NCI-H1694 (cell line): ENCODE measurements at places on chromosomes 7 and 10.

GRCh38 chr10:46050941-46051623, 5.0 kb upstream of the MSMB start:
- DNase-seq = peak; percentile 44

DNA sequence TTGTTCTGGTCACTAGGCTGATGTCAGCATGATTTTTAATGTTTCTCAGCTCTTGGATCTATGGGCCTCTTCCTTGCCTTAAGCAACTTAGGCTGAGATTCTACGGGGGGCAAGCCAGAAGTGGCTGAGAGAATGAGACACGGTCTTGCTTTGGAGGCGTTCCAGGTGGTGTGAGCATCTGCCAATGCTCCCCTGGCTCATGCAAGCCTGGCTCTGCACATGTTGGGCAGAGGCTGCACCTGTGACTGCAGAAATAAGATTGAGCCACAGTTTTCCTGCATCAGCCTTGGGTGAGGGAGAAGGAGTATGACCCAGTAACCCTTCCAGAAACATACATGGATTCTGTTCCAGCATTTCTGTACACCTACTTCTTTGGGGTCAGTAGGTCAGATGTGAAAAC, 41.9 kb downstream of the C10orf120 start:
- no peak for DNase-seq

- DNase-seq = no peak
Measured at GRCh38 chr7:78970440-78970916, 483.0 kb downstream of the MAGI2 start.

DNA sequence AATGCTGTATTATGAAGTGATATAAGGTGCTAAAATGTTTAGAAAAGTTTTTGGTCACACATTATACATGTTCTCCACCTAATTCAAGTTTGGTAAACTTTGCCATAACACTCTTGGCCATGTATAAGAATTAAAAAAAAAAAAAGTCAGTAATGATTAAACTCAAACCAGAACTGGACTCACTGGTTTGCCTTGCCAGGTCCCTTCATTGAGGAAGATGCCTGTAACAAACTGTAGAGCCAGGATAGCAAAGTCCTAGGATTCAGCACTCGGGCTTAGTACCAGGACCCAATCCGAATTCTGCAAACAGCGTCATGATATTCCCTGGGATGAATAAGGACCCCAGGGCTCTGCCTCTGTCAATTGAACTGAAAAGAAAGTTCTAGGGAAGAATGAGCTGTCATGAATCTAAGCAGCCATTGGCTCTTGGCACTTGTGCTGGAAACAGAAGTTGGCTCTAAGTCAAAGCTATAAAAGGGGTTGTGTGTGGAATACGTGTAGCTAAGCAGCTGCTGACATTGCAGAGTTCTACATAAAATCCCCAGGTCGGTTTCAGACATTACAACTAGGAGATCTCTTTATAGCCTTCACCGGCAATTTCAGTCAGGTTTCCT, 216.9 kb downstream of the C7orf25 start:
- DNase-seq = no peak

DNA sequence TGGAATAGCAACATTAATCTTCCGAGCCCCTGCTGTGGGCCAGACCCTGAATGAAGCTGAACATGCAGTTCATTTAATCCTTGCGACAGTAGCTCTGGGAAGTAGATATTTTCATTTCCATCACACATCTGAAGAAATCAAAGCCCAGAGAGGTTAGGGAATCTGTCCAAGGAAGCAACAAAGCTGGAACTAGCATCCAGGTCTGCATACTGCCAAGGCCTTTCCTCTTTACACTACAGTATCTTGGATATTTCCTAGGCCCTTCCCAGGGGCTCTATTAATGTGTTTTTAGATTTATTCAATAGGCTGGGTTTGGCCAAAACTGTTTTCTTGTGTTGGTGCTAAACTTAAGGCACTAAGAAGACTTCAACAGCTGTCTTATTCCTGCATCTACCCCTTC, 48.1 kb downstream of the FAM13C start:
- DNase-seq = no peak

GRCh38 chr10:101364721-101365120, 10.8 kb downstream of the BTRC start:
- no peak for DNase-seq

DNA sequence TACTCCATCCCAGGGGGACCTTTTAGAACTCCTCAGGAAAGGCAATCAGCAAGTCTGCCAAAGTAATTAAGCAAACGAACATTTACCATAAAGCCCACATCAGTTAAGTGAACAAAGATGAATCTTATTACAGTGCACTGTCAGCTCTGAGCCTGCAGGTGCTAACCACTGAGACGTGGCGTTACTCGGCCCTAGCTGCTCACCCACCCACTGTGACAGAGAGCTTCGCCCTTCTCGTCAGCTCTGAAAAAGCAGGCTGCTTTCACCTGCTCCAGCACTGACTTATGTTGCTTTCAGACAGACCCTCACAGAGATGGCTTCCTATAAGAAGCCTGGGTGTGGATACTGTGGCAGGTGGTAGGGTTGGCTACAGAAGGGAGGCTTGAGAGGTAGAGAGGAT, 57.7 kb upstream of the KCNIP2 start:
- DNase-seq = no peak

DNA sequence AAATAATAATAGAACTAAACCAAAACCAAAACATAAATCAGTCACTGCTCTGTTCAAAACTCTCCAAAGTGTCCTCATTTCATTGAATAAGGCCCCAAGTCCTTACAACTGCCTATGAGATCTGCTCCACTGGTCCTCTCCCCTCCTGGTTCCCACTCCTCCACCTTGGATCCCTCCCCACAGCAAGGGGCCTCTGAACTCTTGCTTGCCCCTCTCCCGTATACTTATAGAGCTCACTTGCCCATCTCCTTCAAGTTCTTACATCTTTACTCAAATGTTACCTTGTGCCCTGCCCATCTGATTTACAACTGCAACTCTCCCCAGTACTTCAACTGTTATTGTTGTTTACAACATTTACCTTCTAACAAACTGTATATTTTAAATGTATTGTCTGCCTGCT, 819 bp downstream of the POLD2 start:
- DNase-seq = no peak

DNA sequence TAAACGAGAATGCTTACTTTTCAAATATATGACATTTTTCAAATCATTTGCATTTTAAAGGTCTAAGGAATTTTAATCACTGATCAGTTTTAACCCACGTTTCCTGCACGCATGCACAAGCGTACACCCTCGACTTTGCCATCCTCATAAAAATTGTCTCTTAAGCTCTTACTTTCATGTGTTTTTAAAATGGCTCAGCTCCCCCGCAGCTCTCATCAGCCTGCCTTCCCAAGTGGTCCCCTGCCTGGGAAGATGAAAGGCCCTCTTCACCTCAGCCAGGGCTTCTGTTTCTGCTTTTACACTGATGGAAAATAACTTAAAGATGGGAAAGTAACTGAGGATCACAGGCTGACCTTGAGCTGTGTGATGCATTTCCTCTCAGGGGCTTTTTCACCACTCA, 131.6 kb upstream of the LSM8 start:
- DNase-seq = no peak

DNA sequence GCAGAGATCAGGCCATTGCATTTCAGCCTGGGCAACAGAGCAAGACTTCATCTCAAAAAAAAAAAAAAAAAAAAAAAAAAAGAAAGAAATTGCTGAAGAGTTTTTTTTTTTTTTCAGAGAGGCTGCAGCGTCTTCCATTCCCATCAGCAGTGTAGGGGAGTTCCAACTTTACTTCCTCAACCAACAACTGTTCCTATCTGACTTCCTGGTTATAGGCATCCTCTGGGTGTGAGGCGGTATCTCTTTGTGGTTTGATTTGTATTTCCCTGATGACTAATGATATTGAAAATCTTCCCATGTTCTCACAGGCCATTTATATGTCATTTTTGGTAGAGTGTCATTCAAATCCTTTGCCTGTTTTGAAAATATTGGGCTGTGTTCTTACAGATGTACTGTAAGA, 40.2 kb downstream of the PRTFDC1 start:
- DNase-seq = no peak

DNA sequence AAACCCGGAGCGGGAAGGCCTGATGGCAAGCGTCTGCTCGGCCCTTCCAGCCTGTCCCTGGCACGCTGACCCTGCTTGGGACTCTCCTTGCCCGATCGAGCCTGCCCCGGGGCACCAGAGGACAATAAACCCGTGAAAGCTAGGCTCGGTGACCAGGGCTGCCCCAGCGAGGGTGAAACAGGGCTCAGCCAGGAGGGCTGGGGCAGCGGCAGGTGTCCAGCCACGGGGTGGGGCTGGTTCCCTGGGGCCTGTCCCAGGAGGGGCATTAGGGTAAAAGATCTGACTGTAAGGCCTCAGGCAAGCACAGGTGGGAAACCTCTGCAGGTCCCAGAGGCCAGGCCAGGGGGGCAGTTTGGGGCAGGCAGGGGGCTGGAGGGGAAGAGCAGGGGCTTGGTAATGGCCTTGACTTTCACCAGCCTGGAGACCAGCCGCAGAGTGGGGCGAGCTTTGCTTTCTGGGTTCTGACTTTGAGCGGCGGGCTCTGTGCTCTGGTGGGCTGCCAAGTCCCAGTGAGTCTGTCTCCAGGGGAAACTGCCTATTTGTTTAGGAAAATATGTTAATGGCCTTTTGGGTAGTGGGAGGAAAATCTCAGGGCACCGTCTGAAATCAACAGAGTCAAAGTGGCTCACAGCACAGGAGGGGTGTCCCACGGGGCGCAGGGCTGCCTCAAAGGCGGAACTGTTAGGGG, 68.2 kb upstream of the INPP5A start:
- no peak for DNase-seq

GRCh38 chr7:84237533-84238173, 43.1 kb upstream of the SEMA3A start:
- no peak for DNase-seq

DNA sequence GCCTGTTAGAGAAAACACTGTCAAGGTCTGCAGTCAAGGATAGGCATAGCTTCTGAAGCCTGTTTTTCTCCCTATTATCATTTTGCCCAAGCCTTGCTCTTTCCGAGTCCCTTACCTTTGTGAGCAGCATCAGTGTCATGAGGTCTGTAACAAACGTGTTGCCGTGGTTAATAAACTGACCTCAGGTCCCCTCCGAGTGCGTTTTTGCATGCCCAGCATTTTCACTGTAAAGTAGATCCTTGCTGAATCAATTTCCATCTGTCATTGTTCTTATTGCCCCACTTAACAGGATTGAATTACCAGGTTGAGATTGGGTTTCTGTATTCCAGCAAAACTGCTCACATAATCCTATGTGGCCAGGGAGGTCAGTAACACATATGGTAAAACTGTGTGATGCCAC, 110.3 kb downstream of the ZNF248 start:
- no peak for DNase-seq

DNA sequence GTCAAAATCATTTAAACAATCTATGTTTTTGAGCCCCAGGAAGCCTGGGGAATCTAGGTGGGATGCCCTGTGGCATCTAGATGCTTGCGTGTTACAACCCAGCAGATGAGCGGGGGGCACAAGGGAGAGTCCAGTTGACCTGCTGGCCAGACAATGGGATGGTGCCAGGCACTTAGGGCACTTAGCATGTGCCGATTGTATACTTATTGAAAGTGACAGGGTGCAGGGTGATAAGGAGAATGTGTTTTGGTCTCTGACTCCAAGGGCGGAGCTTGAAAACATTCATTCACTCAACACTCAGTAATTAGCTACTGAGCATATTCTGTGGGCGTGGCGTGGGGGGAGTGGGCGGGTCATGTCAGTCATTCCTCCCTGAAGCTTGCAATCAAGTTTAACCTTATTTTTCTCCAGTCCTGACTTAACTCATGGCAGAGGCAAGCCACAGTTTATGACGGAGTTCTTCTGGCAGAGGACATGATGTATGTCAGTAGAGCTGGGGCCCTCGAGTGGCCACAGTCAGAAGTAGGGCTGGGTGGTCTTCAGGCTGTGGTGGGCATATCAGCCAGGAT, 115.1 kb downstream of the PRKCQ start:
- DNase-seq = no peak

GRCh38 chr7:151658778-151659177, 139.1 kb upstream of the RHEB start:
- no peak for DNase-seq

GRCh38 chr10:117138838-117139580, 939 bp upstream of the VAX1 start:
- DNase-seq = no peak

DNA sequence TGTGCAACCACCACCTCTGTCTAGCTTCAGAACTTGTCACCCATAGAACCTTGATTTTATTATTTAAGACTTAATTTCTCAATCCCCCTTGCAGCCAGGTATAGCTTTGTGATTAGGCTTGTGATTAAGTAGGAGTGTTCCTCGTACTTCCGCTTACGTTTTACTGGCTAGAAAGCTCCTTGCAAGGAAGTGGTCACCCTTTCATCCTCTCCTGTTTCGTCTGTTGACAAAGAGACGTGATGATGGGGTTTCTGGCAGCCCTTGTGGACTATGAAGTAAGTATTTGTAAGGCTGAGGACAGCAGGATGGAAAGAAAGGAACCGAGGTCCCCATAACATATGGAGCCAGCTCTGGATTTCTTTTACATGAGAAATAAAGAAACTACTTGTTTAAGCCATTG, 86.5 kb upstream of the KDM7A start:
- no peak for DNase-seq

GRCh38 chr7:143443153-143443552, at the start of gene TAS2R60:
TAS2R60 (plus strand) TSS chr7:143443453; CDS start chr7:143443453, 0 bp downstream.
- no peak for DNase-seq

- DNase-seq = no peak
Measured at GRCh38 chr7:28157076-28157745, 23.4 kb downstream of the JAZF1 start.

- no peak for DNase-seq
Measured at GRCh38 chr10:29837586-29837985, 202.8 kb upstream of the SVIL start.

GRCh38 chr10:33349268-33349667, 14.8 kb upstream of the NRP1 start:
- DNase-seq = no peak

GRCh38 chr10:87636313-87636915, 23.3 kb upstream of the PAPSS2 start:
- no peak for DNase-seq

DNA sequence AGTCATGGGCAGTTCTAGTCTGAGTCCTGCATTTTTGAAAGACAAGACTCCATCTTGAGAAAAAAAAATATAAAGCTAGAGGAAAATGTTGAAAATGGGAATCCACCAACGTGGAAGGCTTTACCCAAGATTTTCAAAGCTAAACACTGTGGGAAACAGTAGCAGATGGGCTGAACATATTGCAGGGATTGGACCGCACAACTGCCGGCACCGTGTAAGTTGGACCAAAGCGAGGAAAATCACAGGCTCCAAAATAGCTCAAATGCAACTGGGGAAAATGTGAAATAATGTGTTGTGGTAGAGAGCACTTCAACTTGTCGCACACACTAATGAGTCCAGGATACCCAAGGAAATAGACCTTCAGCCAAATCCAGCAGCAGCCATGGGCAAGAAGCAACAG, 26.4 kb upstream of the ADRB1 start:
- DNase-seq = peak; percentile 6

GRCh38 chr7:150514748-150515222, at the start of gene GIMAP7:
GIMAP7 (plus strand) TSS chr7:150514872; CDS start chr7:150519975, 5,103 bp downstream.
- no peak for DNase-seq
